ENCODE measurements at places on chromosomes 5 and 9.

- no peak for DNase-seq
Measured at GRCh38 chr5:171882118-171882517, 96.5 kb downstream of the SMIM23 start.

- DNase-seq, result no peak
Measured at GRCh38 chr5:126561908-126562307, 33.1 kb downstream of the ALDH7A1 start.

DNA sequence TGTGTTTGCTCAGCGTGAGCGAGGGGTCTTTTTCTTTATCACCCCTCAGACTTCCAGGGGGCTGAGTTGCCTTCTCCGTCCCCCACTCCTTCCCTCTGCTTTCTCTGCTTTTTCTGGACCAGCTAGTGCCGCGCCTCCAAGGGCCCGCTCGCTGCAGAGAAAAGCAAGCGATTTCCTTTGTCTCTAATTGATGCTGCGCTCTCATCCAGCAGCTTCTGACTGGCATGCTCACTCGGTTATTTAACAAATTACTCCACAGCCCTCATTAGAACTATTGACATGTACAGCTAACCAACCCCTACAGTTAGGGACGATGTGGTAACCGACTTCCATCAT, 288.0 kb downstream of the ELAVL2 start:
- no peak for DNase-seq

DNA sequence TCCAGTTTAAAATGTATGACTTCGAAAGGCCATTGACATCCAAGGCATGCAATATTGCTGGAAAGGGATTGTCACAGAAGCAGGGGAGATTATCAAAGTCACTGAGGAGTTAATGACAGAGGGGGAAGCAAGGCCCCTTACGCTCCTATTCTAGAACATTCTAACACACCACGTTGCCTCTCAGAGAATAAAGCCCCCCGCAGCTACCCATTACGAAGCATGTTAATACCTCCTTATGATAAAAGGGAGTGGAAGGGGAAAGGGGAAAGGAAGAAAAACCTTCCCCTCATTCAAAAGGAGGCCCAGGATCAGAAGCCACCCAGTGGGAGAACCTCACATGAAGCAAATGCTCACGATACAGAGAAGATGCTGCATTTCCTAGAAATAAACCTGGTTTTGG, 213.6 kb downstream of the DAB2IP start:
- DNase-seq, result no peak

DNA sequence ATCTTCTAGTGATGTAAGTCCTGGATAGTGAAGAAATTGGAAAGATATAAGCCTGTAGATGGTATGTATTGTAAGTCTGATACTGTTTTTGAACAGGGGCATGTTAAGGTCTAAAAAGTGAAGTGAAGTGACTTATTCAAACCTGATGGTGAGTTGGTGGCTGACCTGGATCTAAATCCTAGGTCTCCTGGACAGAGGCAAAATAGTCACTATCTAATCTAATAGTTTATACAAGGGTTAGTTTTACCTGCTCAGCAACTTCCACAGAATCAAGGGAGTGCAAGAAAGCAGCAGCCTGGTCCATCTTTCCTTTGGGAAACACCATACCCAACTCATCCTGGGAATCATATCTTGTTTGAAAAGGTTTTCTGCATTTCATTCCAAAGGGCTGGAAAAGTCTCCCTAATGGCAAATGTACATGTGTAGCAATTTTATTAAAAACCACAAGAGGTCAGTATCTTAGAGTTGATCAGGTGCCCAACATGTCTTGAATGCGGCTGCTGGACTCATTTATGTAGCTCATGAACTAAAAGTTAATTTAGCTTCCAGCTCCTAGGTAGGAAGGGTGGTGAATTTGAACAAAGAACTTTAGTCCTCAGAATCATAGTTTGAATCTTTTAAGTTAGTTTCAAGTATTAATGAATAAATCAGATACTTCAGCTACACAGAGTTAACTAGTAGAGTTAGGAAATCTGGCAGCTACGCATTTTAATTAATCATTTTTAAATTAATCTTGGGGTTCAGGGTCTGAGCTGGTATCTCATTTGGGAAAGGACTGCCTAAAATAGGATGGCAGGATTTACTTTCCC, 26.0 kb downstream of the SKP2 start:
- peak; percentile 62 for DNase-seq
